Right ventricle myocardium superior (tissue), 1 donor: ENCODE measurements at places on chromosomes 3 and 15. TPM values are rescaled to one million over a fixed set of nuclear protein-coding genes. Genes with fewer than 3 reads are reported as not detected.

DNA sequence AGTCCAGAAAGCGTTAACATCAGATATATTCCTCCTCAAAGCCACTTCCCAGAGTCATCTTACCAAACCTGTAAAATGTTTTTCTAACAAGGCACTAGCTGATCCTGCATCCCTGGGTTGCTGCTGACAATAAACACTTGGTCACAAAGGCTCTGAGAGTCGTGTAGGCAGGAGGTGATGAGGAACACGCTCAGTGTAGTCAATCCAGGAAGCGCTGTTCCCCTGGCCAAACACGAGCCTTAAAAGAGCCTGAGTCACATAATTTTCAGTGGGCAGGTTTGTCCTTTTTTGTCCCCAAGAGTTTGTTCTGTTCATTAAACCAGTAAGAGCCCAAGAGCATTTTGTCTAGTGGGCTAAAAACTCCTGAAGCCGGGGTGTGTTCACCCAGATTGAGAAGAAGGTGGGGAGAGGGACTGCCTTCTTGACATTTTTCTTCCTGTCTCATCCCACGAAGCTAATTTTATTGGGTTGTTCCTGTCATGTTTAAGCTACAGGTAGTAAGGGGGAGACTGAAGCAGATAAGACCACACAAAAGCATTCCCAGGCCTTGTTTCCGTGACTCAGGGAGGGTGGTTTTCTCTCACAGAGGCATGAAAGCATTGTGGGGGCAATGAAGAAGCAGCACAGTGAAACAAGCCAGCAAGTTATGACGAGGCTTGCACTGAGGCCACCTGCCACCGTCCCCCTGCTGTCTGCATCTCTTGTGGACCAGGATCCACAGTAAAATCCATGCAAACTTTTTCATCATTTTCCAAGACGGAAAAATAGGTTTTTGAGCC, 73.7 kb downstream of the FOXB1 start:
- no peak for DNase-seq

GRCh38 chr15:81981908-81982307, 63.9 kb downstream of the MEX3B start:
- DNase-seq, result no peak

DNA sequence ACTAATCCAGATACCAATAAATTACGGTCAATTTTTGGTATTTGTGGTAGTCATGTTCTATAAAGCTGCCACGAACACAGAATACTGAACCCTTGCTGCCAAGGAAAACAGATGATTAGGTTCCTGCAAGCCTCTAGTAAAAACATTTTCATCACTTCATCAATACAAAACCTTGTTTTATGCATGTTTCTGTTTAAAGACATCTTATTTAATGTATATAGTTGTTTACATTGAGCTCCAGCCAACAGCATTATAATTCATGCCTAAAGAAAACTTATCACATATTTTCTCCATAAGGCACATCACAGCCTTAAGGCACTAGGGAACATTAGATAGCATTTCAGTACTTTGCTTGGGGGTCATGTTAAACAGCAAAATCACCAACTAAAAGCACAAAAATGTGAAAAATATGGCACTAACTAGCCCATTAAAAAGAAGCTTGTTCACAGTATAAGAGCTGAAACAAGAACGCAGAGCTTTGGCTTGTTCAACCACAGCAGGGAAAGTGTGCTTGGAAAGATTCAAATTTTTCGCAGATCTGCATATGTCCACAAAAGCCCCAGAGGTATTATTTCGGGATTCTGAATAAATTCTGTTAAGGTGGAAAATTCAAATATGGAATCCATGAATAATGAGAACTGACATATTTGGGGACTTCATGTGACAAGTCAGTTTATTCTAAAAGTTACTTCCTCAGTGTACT, 27.7 kb downstream of the POLQ start:
- DNase-seq, result no peak

- DNase-seq, result no peak
Observed at GRCh38 chr15:37891766-37892368, 42.6 kb upstream of the TMCO5A start.

ROBO2 gene
- 0.11 TPM for total RNA-seq

CFAP100 gene
- total RNA-seq, result not detected

RBPMS2 gene
- 215 TPM for total RNA-seq

FBXO40 gene
- 207 TPM for total RNA-seq

CCNDBP1 gene
- 47.7 TPM for total RNA-seq

FEZF2 gene
- total RNA-seq, result not detected

RTP1 gene
- total RNA-seq, result not detected

TSC22D2 gene
- total RNA-seq, result 15.9 TPM

DNA sequence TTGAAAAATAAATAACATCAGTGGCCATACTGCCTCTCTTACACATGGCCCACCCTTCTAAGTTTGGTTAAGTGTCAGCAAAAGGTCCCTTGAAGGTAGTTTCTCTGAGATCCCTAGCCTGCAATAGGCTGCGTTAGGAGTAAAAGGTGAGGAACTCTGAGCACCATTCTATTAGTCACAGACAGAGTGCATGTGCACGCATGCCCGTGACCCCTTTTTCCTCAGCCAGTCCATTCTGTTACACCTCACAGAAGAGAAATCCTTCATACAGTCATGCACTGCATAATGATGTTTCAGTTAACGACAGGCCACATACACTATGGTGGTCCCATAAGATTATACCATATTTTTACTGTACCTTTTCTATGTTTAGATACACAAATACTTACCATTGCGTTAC, 12.5 kb downstream of the RCCD1 start:
- no peak for DNase-seq

DNA sequence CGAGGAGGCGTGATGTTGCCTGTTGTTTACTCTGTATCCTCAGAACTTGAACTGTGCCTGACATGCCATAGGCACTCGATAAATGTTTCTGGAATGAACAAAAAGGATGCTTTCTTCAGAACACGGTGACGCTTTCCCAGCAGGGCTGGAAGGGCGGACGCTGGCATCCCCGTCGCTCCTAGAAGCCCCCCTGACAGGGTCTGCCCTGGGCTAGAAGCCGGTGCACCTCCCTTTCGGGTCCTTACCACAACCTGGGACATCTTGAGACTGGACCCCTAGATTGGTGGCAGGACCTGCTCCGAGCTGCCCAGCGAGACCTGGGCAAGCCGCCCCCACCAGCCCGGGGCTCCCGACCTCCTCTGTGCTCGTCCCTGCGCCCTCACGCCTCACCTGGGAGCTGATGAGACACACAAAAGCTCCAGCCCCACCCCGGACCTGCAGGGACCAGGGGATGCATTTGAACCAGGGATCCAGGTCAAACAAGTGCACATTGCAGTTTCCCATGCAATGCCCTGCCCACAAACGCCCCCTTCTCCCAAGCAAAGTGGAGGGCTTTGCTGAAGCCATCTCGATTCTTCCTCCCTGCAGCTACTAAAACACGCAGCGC, 131.2 kb upstream of the MEF2A start:
- no peak for DNase-seq

DNA sequence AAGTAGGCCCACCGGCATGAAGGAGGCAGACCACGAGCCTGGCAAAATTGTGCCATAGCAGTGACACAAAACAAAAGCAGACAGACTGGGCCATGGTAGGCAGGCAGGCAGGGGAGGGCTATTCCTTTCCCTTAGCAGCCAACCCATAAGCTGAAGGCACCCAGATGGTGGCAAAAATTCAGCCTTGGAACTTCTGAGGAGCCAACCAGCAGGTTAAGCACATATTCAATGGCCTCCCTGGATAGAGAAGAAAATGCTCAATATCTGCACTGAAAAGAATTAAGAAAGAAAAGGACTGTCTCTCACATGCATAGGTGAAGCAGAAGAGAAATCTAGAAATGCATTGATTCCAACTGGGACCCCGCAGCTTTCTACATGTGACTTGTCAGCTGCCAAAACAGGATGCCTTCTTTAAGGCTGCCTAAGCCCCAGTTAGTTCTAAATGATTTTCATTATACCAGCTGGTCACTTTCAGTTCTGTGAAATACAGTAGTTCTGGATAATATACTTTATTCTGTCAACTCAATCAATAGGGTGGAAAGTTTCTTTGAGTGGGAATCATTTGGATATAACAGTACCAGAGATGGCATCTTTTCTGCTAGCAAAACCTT, 2.7 kb downstream of the PRICKLE2 start:
- DNase-seq, result no peak

SCN11A gene
- total RNA-seq, result 0.05 TPM

DNA sequence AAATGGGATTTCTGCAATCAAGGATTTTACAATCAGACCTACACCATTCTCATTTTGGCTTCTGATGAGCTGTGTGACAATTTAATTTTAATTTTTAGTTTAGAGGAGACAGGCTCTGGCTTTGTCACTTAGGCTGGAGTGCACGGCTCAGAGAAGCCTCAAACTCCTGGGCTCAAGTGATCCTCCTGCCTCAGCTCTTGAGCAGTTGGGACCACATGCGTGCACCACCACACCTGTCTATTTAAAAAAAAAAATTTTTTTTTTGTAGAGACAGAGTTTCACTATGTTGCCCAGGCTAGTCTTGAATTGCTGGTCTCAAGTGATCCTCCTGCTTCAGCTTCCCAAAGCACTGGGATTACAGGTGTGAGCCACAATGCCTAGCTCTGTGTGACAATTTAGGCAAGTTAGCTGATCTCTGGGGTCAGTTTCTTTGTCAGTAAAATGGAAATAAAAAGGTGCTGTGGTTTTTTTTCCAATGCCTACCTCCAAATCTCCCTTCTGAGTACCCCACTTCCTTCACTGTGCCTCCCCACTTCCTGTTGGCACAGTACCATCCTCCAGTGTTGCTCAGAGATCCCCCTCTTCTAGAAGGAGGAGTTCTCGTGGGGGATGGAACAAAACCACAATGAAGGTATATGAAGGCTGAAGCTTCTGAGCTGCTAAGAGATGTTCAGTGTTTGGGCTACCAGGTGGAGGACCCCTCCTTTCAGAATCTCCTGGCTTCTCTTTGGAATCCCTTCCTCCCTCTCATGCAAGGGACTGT, 54.1 kb upstream of the GSK3B start:
- DNase-seq, result no peak

GRCh38 chr3:139312959-139313358, 30.9 kb upstream of the MRPS22 start:
- no peak for DNase-seq

- DNase-seq, result no peak
Observed at GRCh38 chr3:127406309-127407025, 118.6 kb upstream of the PRR20G start.

DNA sequence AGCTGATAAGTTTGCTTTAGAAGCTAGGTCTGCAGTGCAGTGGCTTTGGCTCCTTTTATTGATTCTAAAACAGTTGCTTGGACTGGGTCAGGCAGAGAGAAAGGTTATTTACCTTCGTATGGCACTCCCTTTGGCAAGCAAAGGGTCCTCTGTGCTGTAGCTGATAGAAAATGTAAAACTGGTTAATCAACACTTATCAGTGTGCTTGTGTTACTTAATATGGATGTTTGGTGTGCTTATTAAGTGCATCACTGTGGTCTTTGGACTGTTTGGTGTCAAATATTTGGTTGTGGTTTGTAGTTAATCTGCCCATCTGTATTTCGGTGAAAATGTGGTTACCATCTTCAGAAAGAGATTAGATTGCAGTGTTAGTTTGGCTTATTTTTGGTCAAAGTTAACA, 16.0 kb downstream of the UBE2E2 start:
- DNase-seq, result no peak

DNA sequence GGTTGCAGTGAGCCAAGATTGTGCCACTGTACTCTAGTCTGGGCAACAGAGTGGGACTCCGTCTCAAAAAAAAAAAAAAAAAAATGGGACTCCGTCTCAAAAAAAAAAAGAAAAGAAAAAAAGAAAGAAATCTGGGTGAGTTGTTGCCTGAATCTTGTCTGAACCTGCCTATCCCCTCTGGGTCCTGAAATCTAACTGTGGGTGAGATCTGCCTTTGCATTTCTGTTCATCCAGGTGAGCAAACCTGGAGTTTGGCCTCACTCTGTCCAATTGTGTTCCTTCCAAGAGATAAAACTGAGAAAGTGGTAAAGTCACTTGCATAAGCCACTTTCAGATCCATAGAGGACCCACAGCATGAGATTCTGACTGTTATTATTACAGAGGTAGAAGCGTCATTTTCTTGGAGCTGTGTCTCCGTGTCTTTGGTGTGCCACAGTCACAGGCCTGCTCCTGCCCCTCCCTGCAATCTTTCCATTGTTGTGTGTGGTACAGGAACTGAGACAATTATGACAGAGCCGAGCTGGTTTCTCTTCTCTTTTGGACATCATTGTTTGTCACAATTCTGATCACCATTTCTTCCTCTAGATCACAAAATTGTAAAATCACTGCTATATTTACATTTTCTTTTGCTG, 235.9 kb downstream of the LPP start:
- DNase-seq, result peak; percentile 52

BTLA gene
- not detected for total RNA-seq

DNA sequence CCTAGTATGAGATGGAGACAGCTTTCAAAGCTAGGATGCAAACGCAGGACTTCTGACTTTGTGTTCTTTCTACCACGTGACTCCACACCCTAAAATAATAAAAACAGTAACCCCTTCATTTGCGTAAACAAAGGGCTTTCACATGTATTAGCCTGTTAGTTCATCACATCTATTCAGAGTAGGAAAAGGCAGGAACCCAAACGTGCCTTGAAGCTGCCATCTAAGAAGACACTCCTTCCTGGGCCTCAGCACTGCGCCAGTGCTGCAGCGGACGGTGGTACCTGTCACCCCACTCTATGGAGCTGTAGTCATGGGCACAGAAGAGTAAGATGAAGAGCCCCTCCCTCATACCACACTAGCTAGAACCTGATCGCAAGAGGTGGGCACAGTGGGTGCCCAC, 34.3 kb downstream of the PLD1 start:
- no peak for DNase-seq

DNA sequence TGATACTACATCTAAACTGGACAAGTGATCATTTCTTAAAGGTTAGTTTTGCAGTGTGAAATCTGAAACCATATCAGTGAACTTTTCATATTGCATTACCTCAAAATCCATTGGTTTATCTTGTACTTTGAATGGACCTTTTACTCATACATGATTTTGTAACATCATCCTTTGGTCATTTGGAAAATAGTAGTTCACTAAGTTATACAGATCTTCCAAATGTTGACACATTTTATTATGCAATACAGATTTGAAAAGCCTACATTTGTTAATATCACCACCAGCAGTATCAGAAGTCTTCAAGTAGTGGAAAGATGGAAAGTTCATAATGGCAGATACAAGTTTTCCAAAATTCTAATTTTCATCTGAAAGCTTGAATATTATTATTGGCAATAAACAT, 64.0 kb upstream of the CDV3 start:
- no peak for DNase-seq
